Activated CD8-positive, alpha-beta T cell treated with anti-CD3 and anti-CD28 coated beads, Interleukin-2, amount 10 ng/mL, durations not matched to agents 7 days and 5 days (primary cell): ENCODE measurements at places on chromosomes 5 and 9. TPM values are rescaled to one million over a fixed set of nuclear protein-coding genes. Genes with fewer than 3 reads are reported as not detected.

GRCh38 chr5:58499941-58500340 is 8.7 kb downstream of the GAPT start:
- no peak overlapping the region for H3K4me3 ChIP-seq
- H3K27ac ChIP-seq, result peak overlapping the region; percentile 9
- DNase-seq, result no peak
- peaks cover 5% of the 10 kb centered on the region for H3K27me3 ChIP-seq
- H3K4me1 ChIP-seq, result peaks cover 6% of the 10 kb centered on the region
- H3K36me3 ChIP-seq, result no peaks in the 10 kb centered on the region

Gene SLC6A3
- not detected for total RNA-seq

Gene MOB3B
- total RNA-seq, result 2.5 TPM

DNA sequence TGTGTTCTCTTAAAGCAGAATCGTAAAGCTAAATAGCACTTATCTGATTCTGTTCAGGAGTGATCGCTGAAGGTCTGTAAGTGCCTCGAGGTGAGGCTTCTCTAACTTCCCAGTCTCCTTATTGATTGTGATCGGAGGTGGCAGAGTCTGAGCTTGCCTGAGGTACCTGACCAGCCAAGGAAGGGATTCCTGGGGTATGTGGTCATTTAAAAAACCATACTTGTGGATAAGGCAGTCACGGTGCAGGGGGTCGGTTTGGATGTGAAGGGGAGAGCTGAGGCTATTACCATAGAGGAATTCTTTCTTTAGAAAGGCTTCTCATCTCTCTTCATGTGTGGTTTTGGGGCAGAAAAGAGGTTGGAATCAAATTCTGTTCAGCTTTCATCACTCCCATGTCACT is 193.7 kb downstream of the TLE4 start:
- no peak overlapping the region for H3K27ac ChIP-seq
- H3K4me3 ChIP-seq, result no peak overlapping the region
- H3K27me3 ChIP-seq, result no peaks in the 10 kb centered on the region
- no peaks in the 10 kb centered on the region for H3K36me3 ChIP-seq
- no peaks in the 10 kb centered on the region for H3K4me1 ChIP-seq

Gene MXD3
- 93.2 TPM for total RNA-seq

Gene MIGA2
- total RNA-seq, result 45.6 TPM

GRCh38 chr5:99605904-99606303 is 677.1 kb upstream of the CHD1 start:
- H3K27me3 ChIP-seq, result no peaks in the 10 kb centered on the region
- H3K27ac ChIP-seq, result no peak overlapping the region

DNA sequence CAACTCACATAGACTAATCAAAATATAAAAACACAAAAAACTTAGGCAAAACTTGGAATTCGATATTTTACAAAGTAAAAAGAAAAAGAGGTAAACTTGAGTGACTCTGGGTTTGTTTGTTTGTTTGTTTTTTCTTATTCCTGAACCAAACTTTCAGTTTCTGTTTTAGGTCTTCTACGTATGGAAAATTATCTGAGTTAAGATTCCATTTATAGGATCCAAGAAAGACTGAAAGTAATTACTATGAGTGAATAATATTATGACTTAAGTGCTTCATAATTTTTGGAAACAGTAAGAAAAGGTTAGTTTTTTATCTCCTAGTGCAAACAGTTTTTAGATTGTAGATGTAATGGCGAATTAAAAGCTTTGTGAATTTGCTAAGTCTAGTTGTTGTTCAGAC is 13.2 kb downstream of the ST8SIA4 start:
- H3K36me3 ChIP-seq, result peaks cover 54% of the 10 kb centered on the region
- H3K27me3 ChIP-seq, result no peaks in the 10 kb centered on the region
- peak overlapping the region; percentile 74 for H3K4me3 ChIP-seq
- DNase-seq, result no peak
- peak overlapping the region; percentile 91 for H3K27ac ChIP-seq

Gene SPZ1
- total RNA-seq, result not detected

Gene PSMD5
- total RNA-seq, result 47.9 TPM

Gene NUTM2F
- not detected for total RNA-seq

Gene DEPDC1B
- 50.8 TPM for total RNA-seq

DNA sequence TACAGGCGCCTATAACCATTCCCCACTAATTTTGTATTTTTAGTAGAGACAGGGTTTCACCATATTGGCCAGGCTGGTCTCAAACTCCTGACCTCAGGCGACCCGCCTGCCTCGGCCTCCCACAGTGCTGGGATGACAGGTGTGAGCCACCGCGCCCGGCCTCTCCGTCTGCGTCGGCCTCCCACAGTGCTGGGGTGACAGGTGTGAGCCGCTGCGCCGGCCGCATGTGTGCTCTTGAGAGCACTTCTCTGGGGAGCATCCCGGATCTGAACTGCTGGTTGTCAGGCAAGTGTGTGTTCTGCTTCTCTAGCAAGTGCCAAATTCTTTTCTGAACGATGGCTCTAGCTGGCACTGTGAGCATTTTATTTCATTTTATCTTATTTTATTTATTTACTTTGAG is 3.7 kb upstream of the ENTPD2 start:
- no peaks in the 10 kb centered on the region for H3K4me1 ChIP-seq
- no peak for DNase-seq
- no peak overlapping the region for H3K4me3 ChIP-seq
- H3K27ac ChIP-seq, result no peak overlapping the region

DNA sequence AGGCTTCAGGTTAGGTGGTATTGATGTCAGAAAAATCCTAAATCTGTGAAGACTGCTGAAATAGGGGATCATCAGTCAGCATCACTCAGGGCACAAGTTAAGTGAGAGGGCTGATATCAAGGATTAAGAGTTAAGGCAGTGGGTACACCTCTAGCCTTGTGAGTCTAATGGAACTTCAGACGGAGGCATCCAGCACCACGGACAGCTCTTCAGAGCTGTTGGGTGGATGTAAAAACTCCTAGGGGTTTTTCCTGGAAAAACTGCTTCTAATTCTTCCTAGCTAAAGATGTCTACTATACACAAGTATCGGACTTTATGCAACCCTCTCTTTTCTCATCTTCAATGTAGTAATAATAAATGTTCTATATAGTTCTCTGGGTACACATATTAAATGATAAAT is 165.9 kb downstream of the SH3GL2 start:
- no peaks in the 10 kb centered on the region for H3K27me3 ChIP-seq
- H3K36me3 ChIP-seq, result no peaks in the 10 kb centered on the region
- no peaks in the 10 kb centered on the region for H3K4me1 ChIP-seq
- no peak for DNase-seq
- no peak overlapping the region for H3K27ac ChIP-seq
- H3K4me3 ChIP-seq, result no peak overlapping the region

DNA sequence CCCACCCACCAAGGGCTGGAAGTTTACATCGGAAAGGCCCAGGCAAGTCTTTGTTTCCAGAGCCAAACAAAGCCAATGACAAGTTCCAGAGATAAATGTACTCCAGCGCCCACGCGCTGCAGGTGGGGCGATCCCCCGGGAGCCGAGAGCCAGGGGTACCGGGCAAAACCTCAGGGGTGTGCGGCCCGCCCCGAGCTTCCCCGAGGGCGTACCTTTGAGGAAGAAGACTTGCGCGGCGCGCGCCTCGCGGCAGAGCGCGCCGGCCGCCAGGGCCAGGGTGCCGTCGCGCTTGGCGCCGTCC is 671 bp downstream of the DUSP1 start:
- H3K36me3 ChIP-seq, result peaks cover 19% of the 10 kb centered on the region
- H3K27me3 ChIP-seq, result no peaks in the 10 kb centered on the region
- peak overlapping the region; percentile 90 for H3K4me3 ChIP-seq
- DNase-seq, result no peak
- peak overlapping the region; percentile 81 for H3K27ac ChIP-seq

Gene IL7R
- 48.4 TPM for total RNA-seq

Gene LCN9
- total RNA-seq, result not detected

Gene SPINK13
- total RNA-seq, result not detected

DNA sequence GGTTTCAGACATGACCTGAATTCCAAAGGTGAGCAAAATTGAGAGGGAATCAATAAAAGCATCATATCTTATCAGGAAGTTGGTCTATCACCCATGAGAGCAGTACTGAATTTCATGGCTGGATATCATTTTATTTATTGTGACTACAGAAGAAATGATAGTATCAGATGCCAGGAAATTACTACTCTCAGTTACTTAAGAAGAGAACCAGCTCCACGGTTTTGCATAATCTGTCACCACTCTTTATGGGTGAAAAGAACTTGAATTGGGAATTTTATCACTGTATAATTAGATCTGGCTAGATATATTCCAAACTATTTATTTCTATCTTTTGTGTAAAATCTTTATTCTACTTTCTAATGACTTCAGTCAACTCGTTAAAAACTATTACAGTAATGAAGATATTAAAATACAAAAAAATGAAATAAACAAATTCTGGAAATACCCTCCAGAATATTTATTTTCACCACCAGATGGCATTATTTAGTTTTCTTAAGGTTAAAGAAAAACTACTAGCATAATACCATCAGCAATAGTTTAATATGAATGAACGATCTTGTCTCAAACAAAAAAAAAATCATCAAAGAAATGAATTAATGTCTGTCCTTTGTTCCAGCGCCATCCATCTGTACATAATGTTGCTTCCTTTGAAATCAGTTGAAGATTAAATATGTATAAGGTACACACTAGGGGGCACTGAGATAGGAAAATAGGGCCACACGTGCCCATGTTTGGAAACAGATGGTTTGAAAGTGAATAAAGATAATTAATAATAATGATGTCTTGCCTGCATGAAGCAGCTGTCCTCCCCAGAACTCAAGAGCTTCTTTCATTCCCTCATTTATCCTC is 84.7 kb upstream of the SLCO6A1 start:
- peaks cover 8% of the 10 kb centered on the region for H3K27me3 ChIP-seq
- DNase-seq, result no peak
- H3K36me3 ChIP-seq, result no peaks in the 10 kb centered on the region
- no peak overlapping the region for H3K27ac ChIP-seq
- H3K4me1 ChIP-seq, result no peaks in the 10 kb centered on the region

Gene ELL2
- 11.1 TPM for total RNA-seq

DNA sequence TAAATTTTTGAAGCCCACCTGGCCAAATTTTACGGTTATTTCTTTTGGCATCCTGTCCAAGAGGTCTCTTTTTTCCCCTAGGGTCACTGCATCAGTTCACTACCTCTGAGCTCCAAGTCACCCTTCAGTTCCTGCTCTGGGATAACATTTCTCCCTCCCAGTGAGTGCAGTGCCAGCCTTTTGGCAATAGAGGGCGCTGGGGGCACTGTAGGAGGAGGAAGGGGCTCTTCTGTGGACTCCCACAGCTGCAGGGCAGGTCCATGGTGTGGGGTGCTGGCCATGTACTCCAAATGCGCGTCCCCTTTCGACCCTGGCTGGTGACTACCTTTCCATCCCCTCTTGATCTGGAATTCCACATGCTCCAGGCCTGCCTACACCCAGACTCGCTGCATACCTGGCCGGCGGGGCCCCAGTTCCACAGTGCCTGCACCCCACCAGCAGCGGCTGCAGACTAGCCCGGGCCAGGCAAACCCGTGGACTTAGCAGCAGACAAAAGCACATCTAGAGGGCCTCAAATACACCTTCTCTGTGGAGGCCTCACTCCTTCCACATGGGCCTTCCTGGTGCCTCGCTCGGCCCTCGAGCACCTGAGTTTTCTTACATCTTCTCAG is 20.3 kb upstream of the NINJ1 start:
- peaks cover 13% of the 10 kb centered on the region for H3K4me1 ChIP-seq
- DNase-seq, result peak; percentile 52
- peaks cover under 1% of the 10 kb centered on the region for H3K36me3 ChIP-seq
- no peaks in the 10 kb centered on the region for H3K27me3 ChIP-seq
- H3K27ac ChIP-seq, result no peak overlapping the region
- H3K4me3 ChIP-seq, result no peak overlapping the region

- H3K27me3 ChIP-seq, result no peaks in the 10 kb centered on the region
- H3K36me3 ChIP-seq, result no peaks in the 10 kb centered on the region
- no peak overlapping the region for H3K27ac ChIP-seq
Observed at GRCh38 chr5:120083851-120084542, 380.1 kb upstream of the PRR16 start.

Gene FBN2
- total RNA-seq, result not detected

Gene KIF4B
- total RNA-seq, result 0.05 TPM

GRCh38 chr9:72537671-72538070 is 16.3 kb downstream of the TMC1 start:
- H3K27me3 ChIP-seq, result no peaks in the 10 kb centered on the region
- no peak for DNase-seq
- no peak overlapping the region for H3K4me3 ChIP-seq
- no peak overlapping the region for H3K27ac ChIP-seq

DNA sequence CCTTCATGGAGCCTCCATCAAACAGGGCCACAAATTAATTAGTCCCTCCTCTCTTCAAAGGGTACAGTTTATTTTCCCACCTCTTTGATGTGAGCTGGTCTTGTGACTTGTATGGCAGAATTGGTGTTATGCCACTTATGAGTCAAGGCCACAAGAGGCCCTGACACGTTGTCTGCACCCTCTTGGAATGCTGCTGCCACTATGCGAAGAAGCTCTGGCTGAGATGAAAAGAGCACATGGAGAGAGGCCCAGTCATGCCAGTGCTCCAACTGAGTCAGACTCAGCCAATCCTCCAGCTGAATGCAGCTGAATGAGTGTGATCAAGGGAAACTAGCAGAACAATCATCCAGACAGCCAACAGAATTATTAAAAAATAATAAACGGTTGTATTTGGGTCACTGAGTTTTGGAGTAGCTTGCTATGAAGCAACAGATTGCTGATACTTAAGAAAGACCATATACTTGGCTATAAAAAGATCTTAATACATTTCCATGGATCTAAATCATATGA is 128.3 kb downstream of the MARCHF11 start:
- no peaks in the 10 kb centered on the region for H3K36me3 ChIP-seq
- no peak overlapping the region for H3K4me3 ChIP-seq
- H3K27me3 ChIP-seq, result no peaks in the 10 kb centered on the region
- no peak for DNase-seq

DNA sequence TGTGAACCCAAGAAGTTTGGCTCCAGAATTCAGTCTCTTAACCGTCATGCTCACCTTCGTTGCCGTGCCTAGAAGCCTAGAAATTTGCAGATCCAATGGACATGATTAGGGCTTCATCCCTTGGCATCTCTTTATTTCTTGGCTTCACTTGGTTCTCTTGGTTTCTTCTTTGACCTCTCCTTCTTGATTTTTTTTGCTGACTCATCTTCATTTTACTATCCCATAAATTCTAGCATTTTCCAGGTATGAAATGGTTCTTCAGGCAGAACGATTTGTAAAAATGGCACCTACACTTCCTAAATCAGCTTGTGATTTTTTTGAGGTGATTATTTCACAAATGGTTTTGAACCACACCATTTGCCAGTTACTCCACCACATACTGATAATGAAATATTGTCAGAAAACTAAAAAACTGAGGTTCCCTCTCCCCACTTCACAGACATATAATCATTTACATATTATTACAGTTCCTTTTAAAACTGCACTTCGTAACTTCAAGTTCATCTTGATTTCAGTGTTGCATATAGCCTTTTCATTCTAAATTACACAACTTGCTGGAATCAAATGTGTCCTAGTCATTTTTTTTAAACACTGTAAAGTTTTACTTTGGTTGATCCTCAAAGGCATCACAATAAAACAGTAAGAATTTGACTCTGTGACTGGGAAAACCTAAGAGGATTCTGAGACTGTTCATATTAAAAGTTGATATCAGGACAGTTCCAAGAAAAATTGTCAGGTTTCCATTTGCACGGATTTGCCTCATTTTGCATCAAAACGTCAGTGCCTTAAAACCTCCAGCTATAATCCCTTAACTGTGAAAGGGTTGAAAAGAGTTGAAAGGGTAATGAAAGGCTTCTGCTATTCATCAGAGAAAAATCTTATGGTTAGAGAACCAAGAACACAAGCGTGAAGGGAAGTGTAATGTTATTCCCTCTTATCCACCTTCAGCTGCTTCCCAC is 8.9 kb upstream of the NREP start:
- no peak overlapping the region for H3K27ac ChIP-seq
- no peak overlapping the region for H3K4me3 ChIP-seq
- H3K27me3 ChIP-seq, result peaks cover 14% of the 10 kb centered on the region
- no peaks in the 10 kb centered on the region for H3K4me1 ChIP-seq
- no peak for DNase-seq
